ENCODE measurements at places on chromosomes 1 and 21.

DNA sequence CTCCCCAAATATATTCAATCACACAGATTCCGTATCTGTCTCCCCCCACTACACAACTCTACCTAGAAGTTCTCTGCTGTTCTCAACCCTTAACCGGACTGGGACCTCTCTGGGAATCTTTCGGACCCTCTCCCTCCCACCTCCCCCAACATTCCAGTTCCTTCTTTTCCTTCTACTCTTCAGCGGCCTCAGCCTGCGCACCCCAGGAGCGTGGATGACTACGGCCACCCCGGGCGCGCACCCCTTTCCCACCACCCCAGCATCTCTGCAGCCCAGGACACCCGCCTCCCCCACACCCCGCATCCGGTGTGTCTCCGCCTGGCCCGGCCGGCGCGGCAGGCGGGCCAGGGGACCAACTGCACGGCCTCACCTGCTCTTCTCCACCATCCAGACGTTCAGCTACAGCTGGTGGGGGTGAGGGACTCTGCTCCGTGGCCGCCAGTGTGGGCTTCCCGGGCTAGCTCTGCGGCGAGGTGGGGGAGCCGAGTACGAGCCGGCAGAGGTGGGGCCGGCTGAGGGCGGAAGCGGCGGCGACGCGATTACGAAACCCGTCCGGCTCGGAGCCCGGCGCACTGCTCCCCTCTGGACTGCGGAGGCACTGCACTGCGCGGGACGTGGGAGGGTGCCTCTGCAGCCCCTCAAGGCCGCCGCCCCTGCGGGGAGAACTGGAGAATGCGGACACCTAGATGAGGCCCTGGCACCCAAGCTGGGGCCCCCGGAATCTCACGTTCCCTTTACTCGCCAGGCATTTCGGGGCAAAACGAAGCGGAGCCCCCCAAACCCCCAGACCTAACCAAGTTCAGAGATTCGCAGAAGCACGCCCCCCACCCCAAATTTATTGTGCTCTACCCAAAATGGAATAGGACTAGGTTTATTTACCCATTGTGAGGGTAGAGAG, at the start of gene CDC42SE1:
CDC42SE1 (minus strand) TSS at position 514 of the 898 bp plus-strand sequence. CDS start 3,892 bp downstream, outside the sequence.
- DNase-seq: peak; percentile 95

GRCh38 chr1:91490501-91490900, 10.2 kb upstream of the CDC7 start:
- no peak for DNase-seq

DNA sequence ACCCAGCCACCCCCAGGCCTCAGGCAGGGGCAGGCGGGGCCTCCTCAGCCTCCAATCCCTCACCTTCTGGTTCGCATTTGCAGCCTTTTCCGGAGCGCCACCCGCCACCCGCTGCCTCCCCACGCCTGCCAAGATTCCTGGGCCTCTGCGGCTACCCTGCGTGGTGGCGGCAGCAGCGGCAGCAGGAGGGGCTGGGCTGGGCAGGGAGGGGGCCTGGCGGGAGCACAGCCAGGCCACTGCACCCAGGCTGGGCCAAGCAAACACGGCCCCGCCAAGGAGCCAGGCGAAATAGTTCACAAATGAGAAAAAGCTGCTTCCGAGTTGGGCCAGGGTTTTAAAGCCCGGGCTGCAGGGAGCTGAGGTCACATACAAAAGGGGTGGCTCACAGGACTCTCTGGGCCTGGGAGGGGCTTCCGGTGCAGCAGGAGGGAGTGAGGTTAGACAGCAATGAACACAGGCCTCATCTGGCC, 9.8 kb downstream of the COL8A2 start:
- DNase-seq: peak; percentile 71

- DNase-seq: peak; percentile 92
These were observed 3.7 kb upstream of the CCN1 start for GRCh38 chr1:85576642-85577418.

DNA sequence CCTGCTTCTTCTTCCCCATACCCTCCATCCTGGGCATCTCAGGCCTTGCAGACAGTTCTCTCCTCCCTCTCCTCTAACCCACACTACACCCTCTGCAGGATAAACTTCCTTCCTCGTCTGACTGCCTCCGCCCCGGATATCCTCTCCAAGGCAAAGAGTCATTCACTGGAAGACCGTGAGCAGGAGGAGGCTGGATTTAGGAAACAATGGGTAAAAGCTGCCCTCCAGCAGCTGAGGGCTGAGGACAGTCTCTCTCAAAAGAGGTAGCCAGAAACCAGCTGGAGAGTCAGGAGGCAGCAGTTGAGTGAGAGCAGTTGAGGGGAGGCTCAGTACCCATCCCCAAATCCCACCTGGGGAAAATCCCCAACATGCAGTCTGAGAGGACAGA, 1.4 kb downstream of the CSRP1 start:
- DNase-seq: peak; percentile 37

- DNase-seq: no peak
These were observed 50.7 kb upstream of the SPOCD1 start for GRCh38 chr1:31866450-31867032.

DNA sequence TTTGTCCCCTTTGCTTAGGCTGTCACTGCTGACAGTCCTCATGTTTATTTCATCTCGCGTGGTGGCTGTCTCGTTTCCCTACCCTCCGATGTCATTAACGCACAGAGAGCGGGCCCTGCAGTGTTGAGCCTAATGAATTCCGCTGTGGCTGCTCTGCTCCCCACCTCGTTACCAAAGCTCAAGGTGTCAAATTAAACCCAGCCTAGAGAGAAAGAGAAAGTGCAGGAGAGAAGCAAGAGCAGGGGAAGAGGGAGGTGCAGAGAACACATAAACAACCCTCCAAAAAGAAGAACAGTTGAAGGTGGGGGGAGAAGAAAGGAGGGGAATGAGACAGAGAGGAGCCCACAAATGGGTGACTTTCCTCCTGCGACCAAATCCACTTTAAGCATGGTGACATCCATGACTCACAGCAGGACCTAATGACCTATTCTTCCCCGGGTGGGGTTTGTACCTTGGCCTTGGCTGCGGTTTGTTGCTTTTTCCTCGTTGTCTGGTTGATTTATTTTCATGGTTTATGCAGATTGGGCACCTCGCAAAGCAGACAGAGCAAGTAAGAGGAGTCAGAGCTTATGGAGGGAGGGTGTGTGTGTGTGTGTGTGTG, 92.5 kb downstream of the PBX1 start:
- DNase-seq: peak; percentile 62

- DNase-seq: no peak
These were observed 6.7 kb upstream of the VSIG8 start for GRCh38 chr1:159869173-159869572.

DNA sequence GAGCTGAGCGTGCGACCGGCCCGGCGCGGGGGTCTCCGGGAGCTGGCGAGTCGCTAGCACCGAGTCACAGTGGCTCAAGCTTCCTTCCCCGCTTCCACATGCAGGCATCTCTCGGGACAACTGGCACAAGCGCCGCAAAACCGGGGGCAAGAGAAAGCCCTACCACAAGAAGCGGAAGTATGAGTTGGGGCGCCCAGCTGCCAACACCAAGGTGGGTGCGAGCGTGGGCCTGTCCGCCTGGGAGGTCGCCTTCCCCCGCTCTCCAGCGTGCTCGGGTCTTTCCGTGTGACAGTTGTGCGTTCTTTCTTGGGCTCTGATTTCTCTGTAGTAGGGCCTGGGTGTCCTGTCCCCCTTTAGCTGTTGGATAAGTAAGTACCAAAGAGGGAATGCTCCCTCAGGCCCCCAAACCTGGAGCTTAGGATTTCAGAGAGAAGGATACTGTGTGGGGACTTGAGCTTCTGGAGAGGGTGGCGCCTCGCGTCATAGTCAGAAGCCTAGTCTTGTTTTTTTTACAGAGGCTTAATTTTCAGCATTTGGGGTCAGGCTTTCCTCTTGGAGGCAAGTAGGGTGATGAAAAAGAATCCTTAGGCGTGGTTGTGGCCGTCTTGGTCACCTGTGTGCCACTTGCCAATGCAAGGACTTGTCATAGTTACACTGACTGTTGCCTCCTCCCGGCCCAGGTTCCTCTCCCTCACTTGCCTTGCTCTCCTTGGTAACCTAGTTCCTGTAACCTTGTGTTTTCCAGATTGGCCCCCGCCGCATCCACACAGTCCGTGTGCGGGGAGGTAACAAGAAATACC, 790 bp downstream of the RPS8 start:
- peak; percentile 60 for DNase-seq

GRCh38 chr1:55427606-55428005, 212.4 kb upstream of the USP24 start:
- no peak for DNase-seq

- DNase-seq: no peak
These were observed 325.2 kb upstream of the POGK start for GRCh38 chr1:166514067-166514466.

DNA sequence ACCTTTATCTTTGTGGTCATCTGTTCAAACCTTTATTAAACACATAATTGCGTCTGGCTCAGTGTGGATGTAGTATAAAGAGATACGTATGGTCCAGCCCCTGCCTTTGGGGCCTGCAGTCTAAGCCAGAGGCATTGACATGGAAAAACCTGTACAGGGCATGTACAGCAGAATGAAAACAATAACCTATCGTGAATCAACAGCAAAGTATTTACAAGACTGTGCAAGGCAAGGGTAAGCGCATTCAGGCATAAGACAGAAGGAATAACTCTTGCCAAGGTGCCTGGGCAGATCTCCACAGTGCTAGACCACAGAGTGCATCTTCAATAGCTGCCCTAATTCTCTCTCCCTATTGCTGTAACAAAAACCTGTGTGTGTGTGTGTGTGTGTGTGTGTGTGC, 35.5 kb downstream of the KIRREL1 start:
- no peak for DNase-seq

DNA sequence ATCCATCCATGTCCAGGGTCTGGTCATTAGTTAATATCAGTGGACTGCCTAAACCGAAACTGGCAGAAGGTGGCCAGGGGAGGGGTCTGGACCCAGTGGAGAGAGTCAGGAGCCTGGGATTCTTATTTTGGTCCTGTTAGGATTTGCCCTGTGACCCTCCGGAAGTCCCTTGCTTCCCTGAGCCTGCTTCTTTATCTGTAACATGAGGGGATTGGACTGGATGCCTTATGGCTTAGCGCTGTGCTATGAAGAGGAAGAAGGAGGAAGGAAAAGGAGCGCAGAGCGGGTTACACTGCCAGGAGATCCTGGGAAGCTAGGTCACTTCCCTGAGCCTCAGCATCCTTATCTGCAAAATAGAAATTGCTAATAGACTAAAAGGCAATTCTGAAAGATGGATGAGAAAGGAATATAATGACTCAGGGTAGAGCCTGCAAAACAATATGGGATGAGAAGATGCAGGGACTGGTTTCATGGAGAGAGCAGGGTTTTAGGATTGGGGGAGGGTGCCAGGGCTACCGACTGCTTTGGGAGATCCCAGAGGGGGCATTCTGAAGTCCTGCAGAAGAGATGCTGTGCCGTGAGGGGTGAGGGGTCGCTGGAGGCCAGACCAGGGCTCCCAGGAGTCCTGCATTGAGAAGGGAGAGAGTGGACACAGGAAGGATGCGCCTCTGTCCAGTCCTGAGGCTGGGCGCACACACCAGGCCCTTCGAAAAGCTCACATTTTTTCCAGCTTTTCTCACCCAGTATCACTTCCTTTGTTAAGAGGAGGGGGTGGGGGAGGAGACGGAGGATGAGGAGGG, 460 bp upstream of the ADORA1 start:
- DNase-seq: peak; percentile 38

DNA sequence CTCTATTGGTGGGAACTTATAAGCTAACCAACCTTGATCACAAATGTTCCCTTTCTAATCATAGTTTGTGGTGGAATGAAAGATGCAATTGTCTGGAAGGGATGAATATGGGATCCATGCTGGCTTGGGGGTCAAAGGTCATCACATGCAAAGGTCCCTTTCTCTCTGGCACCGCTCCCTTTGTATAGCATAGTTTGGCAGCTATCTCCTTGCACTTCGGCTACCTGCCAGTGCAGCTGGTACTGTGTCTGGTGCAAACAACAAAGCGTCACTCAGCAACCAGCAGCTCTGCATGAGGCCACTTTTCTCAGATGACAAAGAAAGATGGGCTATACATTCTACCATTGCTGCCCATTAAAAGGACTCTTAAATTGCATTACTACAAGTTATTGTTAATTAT, 188.2 kb upstream of the NFIA start:
- DNase-seq: peak; percentile 61

GRCh38 chr1:27356619-27357280, 10.0 kb downstream of the MAP3K6 start:
- no peak for DNase-seq

DNA sequence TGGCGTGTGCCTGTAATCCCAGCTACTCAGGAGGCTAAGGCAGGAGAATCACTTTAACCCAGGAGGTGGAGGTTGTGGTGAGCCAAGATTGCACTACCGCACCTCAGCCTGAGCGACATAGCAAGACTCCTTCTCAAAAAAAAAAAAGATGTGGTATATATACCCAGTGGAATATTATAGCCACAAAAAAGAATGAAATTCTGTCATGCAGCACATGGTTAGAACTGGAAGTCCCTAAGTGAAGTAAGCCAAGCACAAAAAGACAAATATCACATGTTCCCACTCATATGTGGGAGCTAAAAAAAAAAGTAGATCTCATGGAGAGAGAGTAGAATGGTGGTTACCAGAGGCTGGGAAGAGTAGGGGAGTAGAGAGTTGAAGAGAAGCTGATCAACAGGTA, 18.7 kb downstream of the PSMB4 start:
- DNase-seq: no peak

DNA sequence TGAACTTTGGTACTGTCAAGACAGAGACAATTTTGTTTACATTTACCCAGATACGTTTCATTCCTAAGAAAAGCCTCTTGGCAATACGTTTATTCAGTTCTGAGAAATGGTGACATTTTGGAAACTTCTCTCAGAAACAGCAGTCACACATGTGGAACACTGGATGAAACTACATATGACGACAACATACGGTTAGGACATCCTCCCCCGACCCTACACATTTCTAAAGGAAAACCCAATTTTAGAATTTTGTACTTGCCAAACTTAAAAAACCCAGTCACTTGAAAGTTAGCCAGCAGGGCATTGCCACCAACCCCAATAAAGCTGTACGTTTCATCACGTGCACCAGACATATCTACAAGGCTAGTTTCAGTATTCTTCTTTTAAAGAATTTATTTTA, 56.8 kb downstream of the ITGB3BP start:
- DNase-seq: no peak

DNA sequence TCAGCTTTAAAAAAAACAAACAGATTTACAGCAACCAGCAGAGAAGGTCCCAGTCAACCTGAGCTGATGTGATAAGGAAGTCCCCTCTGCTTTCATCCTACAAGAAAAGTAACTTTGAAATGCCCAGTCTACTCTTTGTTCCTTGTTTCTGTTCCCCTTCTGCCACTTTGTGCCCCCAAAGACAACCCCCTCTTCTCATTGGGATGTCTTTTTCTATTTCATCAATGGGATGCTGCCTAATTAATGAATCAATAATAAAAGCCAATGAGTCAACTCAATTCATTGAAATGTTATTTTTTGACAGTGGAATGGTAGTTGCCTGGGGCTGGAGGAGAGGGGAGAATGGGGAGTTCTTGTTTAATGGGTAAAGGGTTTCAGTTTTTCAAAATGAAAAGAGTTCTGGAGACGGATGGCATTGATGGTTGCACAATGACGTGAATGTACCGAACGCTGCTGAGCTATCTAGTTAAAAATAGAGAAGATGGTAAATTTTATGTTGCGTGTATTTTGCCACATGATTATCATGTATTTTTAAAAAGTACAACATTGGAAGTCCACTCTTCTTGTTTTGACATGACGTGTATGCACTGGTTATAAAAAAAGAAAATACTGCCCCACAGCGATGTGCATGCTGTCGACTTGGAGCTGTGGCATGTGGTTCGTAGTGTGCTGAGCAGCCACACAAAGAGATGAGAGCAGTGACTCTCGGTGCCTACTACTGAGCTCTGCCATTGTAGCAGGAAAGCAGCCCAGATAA, 22.4 kb upstream of the PADI2 start:
- DNase-seq: no peak
